ENCODE measurements at places on chromosomes 7 and 10.
A peak's percentile ranks its signal among the peaks of the same experiment; 100 is the strongest.

GRCh38 chr10:32139223-32140073 lies 83.2 kb upstream of the KIF5B start:
- peak; percentile 86 for DNase-seq

- DNase-seq: peak; percentile 21
Observed at GRCh38 chr10:43078986-43079273, 2.1 kb downstream of the RET start.

DNA sequence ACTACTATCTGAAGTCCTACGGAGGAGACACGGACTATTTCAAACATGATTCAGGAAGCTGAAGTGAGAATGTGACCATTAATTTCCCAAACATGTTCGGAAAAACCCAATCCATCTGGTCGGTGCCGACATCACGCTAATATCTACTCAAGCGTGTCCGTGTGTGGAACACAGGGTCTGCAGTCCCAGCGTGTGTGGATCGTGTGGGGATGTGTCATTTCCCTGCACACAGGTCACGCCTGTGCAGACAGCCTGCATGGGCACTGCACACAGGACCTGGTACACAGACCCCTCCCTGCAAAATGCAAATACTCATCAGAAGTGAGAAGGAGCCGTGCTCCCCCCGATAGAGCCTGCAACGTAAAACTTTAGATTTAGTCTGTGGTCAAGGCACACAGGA lies 57.8 kb downstream of the CARD11 start:
- DNase-seq: no peak

DNA sequence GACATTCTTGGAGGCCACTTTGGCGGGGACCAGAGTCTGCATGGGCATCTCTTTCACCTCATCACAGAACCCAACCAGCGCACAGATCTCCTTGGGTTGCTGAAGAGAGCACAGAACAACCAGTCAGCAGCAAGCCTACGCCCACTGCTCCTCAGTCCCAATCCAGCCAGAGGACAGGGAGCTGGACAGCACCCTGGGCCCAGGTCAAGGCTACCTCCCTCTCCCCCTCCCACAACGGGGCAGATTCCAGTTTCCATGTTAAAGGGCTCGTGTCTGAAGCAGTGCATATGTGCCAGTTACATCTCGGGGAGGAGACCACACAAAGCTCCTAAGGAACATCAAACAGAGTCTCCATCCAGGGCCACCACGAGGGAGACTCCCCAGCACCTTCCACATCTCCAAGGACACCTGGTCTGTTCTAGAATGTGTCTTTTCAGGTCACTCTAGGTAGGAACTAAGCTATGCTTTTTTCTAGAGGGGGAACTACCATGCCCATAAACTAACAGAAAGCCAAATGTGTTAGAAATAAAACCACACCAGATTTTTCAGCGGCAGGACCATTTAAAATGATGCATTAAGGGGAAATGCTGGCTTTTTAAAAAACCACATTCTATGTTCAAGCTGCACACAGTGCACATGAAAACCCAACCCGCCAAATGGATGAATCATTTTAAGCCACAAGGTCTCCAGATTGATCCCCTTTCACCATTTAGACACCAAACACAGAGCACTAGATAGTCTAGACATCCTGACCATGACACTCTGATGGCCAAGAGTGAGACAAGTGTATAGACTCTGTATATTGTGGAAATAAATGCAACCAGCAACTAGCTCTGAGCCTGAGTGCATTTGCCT lies 28.9 kb downstream of the PSAP start:
- no peak for DNase-seq

DNA sequence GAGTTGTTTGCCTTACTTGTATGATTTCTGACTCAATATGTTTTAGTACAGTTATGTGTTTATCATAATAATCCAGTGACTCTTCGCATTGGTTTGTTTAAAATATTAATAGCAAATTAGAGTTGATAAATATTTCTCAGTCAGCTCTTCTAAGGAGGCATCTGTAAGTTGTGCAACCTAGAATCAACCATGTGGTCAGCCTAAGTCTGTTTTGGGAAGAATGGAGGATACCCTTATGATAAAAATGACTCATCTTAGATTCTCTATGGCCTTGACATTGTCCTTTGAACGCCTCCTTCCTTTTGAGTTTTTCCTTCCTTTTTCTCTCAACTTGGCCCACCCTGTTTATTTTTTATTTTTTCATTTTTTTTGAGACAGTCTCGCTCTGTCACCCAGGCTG lies 18.8 kb downstream of the DNAJC9 start:
- DNase-seq: no peak

GRCh38 chr7:8637322-8637721 lies 203.9 kb downstream of the NXPH1 start:
- no peak for DNase-seq

DNA sequence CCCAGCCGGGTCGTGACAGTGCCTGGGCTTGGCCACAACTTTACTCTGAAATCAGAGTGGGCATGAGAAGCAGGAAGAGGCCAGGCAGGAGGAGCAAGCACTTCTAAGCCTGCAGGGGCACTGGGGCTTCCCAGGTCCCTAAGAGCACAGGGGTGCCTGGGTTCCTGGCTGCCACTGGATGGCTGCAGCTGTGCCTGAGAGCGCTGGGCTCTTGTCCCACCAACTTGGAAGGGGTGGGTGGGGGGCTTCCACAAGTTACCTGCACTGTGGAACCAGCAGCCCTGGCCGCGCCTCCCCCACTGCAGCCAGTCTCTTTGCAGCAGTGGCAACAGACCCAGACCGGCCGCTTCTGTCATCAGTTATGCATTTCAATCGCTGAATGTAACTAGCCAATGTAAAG lies 434.7 kb upstream of the GRM3 start:
- DNase-seq: no peak

- no peak for DNase-seq
Observed at GRCh38 chr10:62653254-62653653, 151.3 kb upstream of the ADO start.

DNA sequence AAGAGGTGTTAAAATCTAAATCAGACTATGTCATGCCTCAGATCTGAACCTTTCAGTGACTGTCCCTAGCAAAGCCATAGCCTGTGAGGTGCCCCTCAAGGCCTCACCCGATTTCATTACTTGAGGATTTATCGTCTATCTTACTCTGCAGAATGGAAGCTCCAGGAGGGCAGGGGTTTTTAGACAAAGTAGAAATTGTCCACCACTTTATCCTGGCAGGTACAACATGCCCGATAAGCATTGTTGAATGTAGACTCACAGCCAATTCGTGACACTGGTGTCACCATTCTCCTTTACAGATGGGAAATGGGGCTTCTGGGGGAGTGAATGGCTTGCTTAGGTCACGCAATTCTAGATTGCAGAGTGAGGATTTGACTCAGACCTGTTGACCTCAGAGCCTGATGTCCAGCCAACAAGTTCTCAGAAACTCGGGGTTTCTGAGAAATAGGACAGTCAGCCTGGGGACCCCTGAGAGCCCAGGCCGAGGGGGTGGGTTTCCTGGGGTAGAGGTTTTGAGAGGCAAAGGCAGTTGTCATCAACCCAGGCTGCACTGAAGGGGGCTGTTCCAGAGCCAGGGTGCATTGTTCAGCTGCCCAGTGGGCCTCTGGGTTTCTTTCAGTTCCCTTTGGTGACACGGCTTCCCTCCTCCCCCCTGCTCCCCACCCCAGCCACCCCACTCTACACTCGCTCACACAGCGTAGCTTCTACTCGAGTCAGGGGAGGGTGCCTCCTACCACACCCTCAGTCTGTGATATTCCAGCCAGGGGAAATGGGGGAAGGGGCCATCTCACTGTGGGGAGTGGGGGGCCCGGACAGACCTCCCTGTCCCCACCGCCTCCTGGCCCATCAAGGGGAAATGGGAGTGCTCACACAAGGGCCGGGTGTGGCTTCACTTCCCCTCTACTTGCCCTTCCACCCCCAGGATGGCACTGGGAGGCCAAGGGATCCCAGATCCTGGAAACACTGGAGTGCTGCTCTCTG lies 3.1 kb upstream of the IRF5 start:
- DNase-seq: no peak

DNA sequence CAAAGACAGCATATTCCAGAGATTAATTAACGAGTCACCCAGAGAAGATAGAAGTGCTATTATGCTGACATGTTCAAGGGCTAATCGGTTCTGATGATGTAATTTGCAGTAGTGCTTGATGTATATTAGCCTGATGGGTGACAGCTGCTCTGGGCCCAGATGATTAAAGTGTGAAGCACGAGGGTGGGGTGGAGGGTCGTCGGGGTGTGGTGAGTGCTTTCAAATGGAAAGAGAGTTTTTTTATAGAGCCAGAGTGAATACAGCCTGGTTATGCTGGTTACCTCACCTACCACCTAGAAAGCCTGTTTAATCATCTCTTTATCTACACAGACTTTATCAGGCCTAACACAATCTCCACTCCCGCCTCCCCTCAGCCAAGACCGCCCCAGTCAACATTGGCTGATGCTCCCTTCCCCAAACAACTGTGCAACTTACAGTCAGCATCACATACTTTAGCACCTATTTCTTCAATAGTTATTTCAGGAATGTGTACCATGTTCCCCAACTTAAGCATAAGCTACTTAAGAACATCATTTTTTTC lies 11.5 kb upstream of the STN1 start:
- DNase-seq: no peak

DNA sequence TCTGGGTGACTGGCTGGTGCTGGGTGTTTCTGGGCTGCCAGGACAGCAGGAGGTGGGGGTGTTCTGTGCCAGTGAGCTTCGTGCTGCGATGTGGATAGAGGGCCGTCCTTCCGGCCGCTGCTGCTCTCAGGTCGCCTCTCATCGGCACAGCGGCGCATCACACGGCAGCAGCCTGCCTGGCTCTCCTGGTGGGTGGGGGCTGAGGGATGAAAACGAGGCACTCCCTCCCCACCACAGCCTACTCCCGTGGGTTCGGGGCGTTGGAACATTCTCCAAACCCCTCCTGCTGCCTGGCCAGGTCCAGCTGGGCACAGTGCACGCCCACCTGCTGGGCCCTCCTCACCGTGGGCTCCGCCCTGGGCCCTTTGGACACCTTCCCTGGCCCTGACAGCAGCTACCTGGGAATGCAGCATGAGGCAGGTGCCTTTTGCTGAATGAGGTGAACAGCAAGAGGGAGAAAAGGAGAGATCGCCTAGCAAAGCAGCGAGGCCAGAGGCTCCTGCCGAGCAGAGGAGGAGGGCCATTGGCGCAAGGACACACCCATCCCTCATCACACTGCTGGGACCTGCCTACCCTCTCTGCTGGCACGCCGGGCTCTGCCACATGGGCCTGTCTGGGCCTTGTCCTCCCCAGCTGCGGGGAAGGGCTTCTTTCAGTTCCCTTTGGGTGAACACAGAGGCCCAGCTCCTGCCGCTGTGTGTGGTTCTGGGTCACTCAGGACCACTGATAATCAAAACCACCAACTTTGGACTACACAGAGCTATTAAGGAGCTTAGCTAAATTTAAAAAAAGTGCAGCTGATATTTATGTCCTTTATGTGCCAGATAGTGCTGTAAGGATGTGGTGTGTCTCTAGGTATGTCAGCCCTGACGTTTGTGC lies 33.4 kb downstream of the INPP5A start:
- no peak for DNase-seq

- DNase-seq: no peak
Observed at GRCh38 chr10:114061148-114061547, 17.5 kb downstream of the ADRB1 start.

- no peak for DNase-seq
Observed at GRCh38 chr7:114785496-114785895, 136.4 kb upstream of the MDFIC start.

DNA sequence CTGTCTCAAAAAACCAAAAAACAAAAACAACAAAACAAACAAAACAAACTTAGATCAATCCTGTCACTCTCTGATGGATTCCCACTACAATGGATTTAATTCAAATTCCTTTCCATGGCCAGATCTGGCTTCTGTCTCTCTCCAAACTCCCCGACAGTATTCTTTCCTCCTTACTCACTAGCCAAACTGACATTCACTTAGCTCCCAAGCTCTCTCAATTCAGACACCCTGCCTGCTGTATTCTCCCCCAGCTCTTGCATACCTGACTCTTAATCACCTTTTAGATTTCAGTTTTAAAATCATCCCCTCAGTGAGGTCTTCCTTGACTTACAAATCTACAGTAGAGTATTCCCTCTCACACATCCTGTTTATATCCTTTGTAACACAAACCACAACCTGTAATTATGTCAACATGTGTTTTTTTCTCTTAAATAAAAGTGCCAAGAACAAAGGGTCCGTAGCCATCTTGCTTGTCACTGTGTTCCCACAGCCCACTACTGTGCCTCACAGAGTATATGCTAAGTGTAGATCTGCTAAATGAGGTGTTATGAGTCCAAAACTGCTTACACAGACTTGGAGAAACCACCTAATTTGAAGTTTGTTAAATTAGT lies 14.4 kb downstream of the HERPUD2 start:
- no peak for DNase-seq

DNA sequence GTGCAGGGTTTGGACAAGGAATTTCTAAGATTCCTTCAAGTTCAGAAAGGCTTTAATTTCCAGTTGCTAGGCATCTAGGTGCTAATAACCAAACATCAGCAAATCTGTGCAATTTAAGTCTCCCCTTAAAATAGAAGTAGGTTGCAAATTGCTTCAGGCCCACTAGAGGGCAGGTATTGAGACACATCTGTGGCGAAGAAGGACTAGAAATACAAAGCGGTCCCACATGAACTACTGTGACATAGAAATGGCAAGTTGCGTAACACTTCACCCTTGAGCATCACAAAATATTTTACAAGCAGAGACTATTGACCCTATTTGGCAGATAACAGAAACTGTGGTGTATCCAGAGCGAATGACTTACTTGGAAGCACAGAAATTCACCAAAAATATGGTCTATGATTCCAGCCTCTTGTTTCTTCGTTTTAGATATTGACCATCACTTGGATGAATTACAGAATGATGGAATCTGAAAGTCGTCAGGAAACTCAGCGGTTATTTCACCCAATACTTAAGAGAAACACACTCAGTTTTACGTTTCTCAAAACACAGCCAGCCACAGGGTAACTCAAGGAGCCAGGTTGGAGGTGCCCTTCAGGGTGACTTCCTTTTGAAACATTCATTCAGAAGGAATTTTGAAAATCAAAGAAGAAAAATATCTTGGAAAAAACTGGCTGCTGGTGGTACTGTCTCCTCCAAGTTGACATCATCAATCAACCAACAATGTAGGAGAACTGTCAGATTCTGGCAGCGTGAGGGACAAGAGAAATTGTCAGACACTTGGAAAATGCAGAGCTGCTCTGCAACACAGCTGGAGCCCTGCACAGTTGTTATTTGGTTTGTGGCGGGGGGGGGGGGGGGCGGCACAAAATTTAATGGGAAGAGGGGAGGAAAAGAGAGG lies 256.3 kb upstream of the MINDY3 start:
- DNase-seq: no peak

Measured in heart right ventricle (tissue), 16 donors.